T-helper 17 cell (primary cell): ENCODE measurements at places on chromosomes 2 and 18.

DNA sequence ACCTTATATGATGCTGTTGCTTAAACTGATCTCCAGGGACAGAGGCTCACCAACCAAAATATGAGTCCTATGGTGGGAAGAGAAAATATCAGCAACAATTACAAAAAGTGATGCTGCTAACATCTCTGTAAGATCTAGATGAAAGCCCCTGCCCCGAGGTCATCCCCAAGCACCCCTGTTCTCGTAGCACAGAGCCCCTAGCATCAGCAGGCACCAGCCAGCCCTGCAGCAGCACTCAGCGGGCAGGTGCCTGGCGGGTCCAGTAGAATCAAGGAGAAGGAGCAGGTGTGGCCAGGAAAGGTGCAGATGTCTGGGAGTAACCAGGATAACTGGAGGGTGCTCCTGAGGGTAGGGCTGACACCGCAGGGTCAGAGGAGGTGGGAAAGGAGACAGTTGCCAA lies 474.2 kb upstream of the MYT1L start:
- DNase-seq: no peak
- H3K4me3 ChIP-seq: no peak overlapping the region
- no peaks in the 10 kb centered on the region for H3K36me3 ChIP-seq
- H3K27ac ChIP-seq: no peak overlapping the region

GRCh38 chr2:60735496-60736250 lies 20.4 kb upstream of the PAPOLG start:
- H3K27me3 ChIP-seq: peaks cover 51% of the 10 kb centered on the region
- DNase-seq: no peak
- H3K36me3 ChIP-seq: peaks cover 3% of the 10 kb centered on the region

- H3K4me3 ChIP-seq: no peak overlapping the region
- no peak overlapping the region for H3K27ac ChIP-seq
- no peaks in the 10 kb centered on the region for H3K27me3 ChIP-seq
- H3K4me1 ChIP-seq: peaks cover 6% of the 10 kb centered on the region
Observed at GRCh38 chr2:171837736-171838135, 56.3 kb downstream of the SLC25A12 start.

GRCh38 chr18:22348521-22349316 lies 69.0 kb downstream of the CTAGE1 start:
- H3K36me3 ChIP-seq: no peaks in the 10 kb centered on the region
- no peaks in the 10 kb centered on the region for H3K4me1 ChIP-seq
- no peak for DNase-seq
- H3K4me3 ChIP-seq: peak overlapping the region; percentile 75
- H3K27ac ChIP-seq: peak overlapping the region; percentile 19

- DNase-seq: no peak
- no peaks in the 10 kb centered on the region for H3K4me1 ChIP-seq
- no peaks in the 10 kb centered on the region for H3K36me3 ChIP-seq
- no peaks in the 10 kb centered on the region for H3K27me3 ChIP-seq
Observed at GRCh38 chr2:62099523-62100175, 96.3 kb upstream of the B3GNT2 start.

DNA sequence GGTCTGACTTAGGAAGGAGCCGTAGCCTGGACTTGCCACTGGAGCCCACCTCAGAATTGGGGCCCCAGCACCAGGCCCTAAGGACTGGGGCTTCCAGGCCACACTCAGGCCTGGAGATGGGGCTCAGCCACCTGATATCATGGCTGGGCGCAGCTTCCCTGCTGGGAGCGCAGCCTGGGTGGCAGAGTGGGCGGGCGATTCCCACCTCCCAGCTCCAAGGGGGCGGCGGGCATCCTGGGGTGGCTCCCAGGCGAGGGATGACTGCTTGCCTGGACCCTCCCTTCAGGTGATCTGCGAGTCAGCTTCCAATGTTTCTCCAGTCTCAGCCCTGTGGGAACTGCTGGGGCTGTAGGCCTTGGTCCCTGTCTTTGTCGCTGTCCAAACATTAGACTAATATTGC lies 20.1 kb downstream of the GPR35 start:
- no peaks in the 10 kb centered on the region for H3K4me1 ChIP-seq
- H3K27ac ChIP-seq: no peak overlapping the region
- H3K27me3 ChIP-seq: peaks cover 27% of the 10 kb centered on the region
- H3K36me3 ChIP-seq: no peaks in the 10 kb centered on the region
- no peak for DNase-seq

GRCh38 chr2:130823171-130823885 lies 13.4 kb upstream of the ARHGEF4 start:
- DNase-seq: no peak
- no peaks in the 10 kb centered on the region for H3K36me3 ChIP-seq
- peaks cover 16% of the 10 kb centered on the region for H3K4me1 ChIP-seq
- no peaks in the 10 kb centered on the region for H3K27me3 ChIP-seq
- no peak overlapping the region for H3K4me3 ChIP-seq

DNA sequence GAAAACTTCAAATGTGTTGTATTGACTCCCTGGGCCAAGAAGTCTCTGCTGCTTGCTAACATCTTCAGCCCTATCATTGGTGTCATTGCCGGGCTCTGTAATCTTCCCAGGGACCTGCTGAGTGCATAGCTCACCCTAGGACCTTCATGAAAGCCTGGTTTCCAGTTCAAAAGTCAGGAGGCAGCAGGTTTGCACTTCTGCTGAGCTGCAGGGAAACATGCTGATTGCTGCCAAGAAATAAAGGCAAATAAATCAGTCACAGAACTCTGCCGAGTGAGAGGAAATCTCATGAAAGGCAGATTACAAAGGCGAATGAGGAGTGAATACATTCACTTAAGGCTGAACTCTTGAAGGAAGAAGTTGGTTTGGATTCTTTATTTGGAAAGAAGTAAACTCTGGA lies 1947.6 kb upstream of the CELF4 start:
- H3K4me3 ChIP-seq: no peak overlapping the region
- H3K27ac ChIP-seq: no peak overlapping the region
- no peak for DNase-seq

DNA sequence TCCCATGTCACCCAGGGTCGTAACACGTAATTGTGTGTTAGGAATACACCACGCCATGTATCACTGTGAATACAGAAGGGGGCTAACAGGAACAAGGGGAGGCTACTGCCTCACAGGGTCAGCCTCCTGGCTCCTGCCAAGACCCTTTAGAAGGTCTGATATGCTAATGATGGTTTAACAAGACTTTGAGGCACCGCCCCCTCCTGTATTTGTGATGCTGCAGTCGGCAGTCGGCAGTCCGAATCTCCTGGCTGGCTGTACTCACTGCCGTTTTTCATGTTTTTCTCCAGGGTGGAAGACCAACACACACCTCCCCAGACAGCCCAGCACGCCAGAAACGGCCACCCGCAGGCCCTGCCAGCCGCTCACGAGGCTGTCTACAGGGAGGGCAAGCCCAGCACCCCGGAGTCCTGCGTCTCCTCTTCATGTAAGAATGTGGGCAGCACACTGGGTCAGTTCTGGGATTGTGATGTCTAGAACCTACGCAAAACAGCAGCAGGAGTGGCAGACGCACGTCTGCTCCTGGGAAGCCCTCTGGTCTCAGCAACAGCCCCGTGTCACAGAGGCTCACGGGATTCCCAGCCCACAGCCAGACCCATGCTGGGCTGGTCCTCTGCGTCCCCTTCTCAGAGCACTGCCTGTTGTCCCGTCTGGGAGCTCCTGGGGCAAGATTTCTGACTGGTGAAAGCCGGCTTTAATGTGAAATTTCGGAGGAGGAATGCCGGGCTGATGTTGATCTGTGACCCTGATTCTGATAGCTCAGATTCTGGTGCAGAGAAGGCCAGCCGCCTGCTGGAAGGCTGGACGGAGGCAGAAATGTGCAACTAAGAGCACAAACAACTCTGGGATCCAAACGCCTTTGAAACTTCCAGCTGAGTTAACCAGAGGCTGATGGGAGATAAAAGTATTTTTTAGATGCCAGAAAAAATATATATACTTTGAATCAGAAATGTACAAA lies 39.7 kb upstream of the B3GNT7 start:
- no peak overlapping the region for H3K4me3 ChIP-seq
- DNase-seq: no peak
- H3K27ac ChIP-seq: no peak overlapping the region
- peaks cover 17% of the 10 kb centered on the region for H3K27me3 ChIP-seq
- no peaks in the 10 kb centered on the region for H3K36me3 ChIP-seq
